ENCODE measurements at places on chromosomes 11 and 22.

- H3K27me3 ChIP-seq = no peaks in the 10 kb centered on the region
- peaks cover 31% of the 10 kb centered on the region for H3K4me1 ChIP-seq
- H3K27ac ChIP-seq = peak overlapping the region; percentile 92
- peak overlapping the region; percentile 89 for H3K4me3 ChIP-seq
- DNase-seq = no peak
- H3K36me3 ChIP-seq = peaks cover 4% of the 10 kb centered on the region
Measured at GRCh38 chr11:108122166-108122628, 830 bp downstream of the ACAT1 start.

DNA sequence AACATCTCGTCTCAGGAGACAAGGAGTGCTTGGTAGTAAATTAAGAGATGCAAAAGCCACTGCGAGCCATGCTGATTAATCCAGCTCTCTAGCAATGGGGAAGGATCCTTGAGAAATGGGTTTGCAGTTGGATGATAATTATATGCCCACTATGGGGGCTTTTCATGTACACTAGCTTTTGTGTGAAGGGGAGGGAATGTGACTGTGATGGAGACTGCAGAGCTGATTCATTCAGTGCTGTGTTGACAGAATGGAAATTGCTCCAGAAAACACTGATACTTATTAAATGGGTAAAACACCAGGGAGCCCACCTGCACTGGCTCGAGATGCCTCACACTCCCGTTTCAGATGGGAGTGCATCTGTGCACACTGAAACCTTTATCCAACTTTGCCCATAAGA, 37.0 kb upstream of the KIRREL3 start:
- H3K36me3 ChIP-seq = no peaks in the 10 kb centered on the region
- DNase-seq = no peak
- no peak overlapping the region for H3K27ac ChIP-seq
- H3K27me3 ChIP-seq = peaks cover 10% of the 10 kb centered on the region

- H3K4me1 ChIP-seq = peaks cover 49% of the 10 kb centered on the region
- H3K27me3 ChIP-seq = no peaks in the 10 kb centered on the region
- peak within 1 kb of the TSS; percentile 99 for H3K27ac ChIP-seq
- DNase-seq = no peak
Measured at GRCh38 chr11:5684646-5685362, at the start of gene TRIM5. TRIM5 (minus strand) TSS chr11:5685074; CDS start chr11:5680177, 4,897 bp downstream.

DNA sequence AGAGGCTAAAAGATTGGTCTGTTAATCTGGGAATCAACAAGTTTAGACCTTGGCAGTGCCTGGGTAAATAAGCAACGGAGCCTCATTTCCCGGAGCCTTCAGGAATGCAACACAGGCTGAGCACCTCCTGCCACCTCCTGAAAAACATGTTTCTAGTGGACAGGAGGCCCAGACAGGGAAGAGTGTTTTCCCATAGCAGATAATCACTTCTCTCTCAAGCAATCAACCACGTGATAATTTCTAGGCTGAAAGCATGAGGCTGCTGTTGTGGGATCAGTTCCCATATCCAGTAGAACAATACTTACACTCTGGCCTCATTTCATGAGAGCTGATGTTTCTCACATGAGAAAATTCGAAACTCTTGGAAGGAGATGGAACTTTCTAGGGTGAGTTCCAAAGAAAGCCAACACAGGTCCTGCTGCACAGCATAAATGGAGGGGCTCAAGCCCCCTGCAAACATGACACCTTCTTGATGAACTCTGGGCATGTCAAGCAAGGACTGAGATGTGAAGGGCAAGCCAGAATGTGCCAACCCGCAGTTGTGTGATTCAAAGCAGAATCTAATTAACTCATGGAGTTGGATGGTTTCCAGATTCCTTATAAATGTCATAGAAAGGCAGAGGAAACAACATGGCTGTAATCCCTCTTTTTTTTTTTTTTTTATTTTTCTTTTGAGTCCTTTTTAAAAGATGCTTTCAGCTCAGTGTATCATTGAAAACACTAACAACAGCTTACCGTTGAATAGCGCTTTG, 228.5 kb upstream of the SESN3 start:
- no peak overlapping the region for H3K27ac ChIP-seq
- no peak for DNase-seq
- H3K4me3 ChIP-seq = no peak overlapping the region
- no peaks in the 10 kb centered on the region for H3K27me3 ChIP-seq
- peaks cover 5% of the 10 kb centered on the region for H3K4me1 ChIP-seq
- H3K36me3 ChIP-seq = peaks cover 2% of the 10 kb centered on the region

DNA sequence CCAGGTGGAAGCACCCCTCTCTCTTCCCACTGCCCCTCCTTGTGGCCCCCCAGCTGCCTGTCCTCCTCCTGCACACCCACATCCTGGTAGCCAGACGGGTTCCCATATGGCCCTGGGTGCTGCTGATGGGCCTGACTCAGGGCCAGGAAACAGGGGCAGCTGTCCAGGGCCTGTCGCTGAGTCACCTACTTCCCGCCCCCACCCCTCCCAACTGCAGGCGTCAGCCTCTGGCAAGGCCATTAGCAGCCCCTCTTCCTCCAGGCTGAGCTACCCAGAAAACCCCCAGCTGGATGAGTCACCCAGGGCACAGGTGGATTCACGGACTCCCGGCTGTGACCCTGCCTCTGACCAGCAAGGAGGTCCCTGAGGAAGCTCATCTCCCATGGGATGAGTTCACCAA, 6.9 kb upstream of the GAL start:
- no peak overlapping the region for H3K27ac ChIP-seq
- no peak overlapping the region for H3K4me3 ChIP-seq
- H3K27me3 ChIP-seq = peaks cover 10% of the 10 kb centered on the region
- peak; percentile 38 for DNase-seq

- no peak overlapping the region for H3K4me3 ChIP-seq
- no peaks in the 10 kb centered on the region for H3K36me3 ChIP-seq
- H3K27ac ChIP-seq = no peak overlapping the region
Measured at GRCh38 chr11:93545566-93545965, 2.4 kb upstream of the SMCO4 start.

- peaks cover 45% of the 10 kb centered on the region for H3K4me1 ChIP-seq
- no peaks in the 10 kb centered on the region for H3K27me3 ChIP-seq
- H3K36me3 ChIP-seq = no peaks in the 10 kb centered on the region
- DNase-seq = no peak
Measured at GRCh38 chr11:128226106-128226716, 361.1 kb downstream of the ETS1 start.

GRCh38 chr22:43747877-43748276, 64.2 kb downstream of the EFCAB6 start:
- H3K4me3 ChIP-seq = no peak overlapping the region
- peaks cover 3% of the 10 kb centered on the region for H3K36me3 ChIP-seq
- H3K27me3 ChIP-seq = peaks cover 47% of the 10 kb centered on the region
- no peak overlapping the region for H3K27ac ChIP-seq

GRCh38 chr22:27580311-27580897, 221.2 kb downstream of the MN1 start:
- peaks cover 50% of the 10 kb centered on the region for H3K4me1 ChIP-seq
- DNase-seq = no peak
- H3K36me3 ChIP-seq = no peaks in the 10 kb centered on the region
- no peaks in the 10 kb centered on the region for H3K27me3 ChIP-seq
- no peak overlapping the region for H3K4me3 ChIP-seq
- H3K27ac ChIP-seq = no peak overlapping the region

DNA sequence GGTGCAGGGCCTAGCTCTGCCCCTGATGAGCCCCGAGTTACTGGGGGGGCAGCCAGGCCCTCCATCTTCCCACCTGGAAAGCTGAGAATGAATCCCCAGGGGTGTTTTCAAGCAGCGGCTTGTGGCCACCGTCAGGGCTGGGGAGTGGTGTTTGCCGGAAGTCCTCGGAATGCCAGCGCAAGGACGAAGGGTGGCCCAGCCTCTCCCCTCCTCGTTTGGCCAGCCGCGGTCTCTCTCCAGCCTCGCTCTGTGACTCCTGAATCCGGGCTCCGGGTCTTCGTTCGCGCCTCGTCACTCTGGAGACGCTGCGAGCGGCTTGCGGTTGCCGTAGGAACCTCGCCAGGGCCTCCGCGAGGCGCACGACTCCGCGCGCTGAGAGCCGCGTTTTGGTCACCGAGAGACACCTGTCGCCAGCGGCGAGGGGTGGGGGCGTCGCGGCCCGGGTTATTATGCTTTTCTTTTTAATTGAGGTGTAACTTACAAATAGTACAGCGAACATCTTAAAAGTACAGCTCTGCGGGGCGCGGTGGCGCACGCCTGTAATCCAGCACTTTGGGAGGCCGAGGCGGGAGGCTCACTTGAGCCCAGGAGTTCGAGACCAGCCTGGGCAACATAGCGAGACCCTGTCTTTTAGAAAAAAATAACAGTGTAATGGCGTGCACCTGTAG, 6.3 kb upstream of the KDELR3 start:
- H3K27me3 ChIP-seq = peaks cover 21% of the 10 kb centered on the region
- H3K4me1 ChIP-seq = peaks cover 9% of the 10 kb centered on the region
- peak; percentile 90 for DNase-seq
- H3K4me3 ChIP-seq = peak overlapping the region; percentile 65

GRCh38 chr11:82724026-82724425, 9.6 kb downstream of the FAM181B start:
- DNase-seq = no peak
- H3K27ac ChIP-seq = no peak overlapping the region
- peaks cover 11% of the 10 kb centered on the region for H3K27me3 ChIP-seq
- no peaks in the 10 kb centered on the region for H3K36me3 ChIP-seq

GRCh38 chr11:60305906-60306619, 21.0 kb upstream of the MS4A6E start:
- no peaks in the 10 kb centered on the region for H3K36me3 ChIP-seq
- H3K4me1 ChIP-seq = peaks cover 21% of the 10 kb centered on the region
- DNase-seq = no peak
- H3K27ac ChIP-seq = peak overlapping the region; percentile 89
- no peaks in the 10 kb centered on the region for H3K27me3 ChIP-seq
- H3K4me3 ChIP-seq = no peak overlapping the region

GRCh38 chr11:12901272-12901671, 107.8 kb upstream of the RASSF10 start:
- H3K27ac ChIP-seq = no peak overlapping the region
- H3K36me3 ChIP-seq = peaks cover 15% of the 10 kb centered on the region
- no peak overlapping the region for H3K4me3 ChIP-seq
- H3K4me1 ChIP-seq = peaks cover 31% of the 10 kb centered on the region
- no peak for DNase-seq

DNA sequence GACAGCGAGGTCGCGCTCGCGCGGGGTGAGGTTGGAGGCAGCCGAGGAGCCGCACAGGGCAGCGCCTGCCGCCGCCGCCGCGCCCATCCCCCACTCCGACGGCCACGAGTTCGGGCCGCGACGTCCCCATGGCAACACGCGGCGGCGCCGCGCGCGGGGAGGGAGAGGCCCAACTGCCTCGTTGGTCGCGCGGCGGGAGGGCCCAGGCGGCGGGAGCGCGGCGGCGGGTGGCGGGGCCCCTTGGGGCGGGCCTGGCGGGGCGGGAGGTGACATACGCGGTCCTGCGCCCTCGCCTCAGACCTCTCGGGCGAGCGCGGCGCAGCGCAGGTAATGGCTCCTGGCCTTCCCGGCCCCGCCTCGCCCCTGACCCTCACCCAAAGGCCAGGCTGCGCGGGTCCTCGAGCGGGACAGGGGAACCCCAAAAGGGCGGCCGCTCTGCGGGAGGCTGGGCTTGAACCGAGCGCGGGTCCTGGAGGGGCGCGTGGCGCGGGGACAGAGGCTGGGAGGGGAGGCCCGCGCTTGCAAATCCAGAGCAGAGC, at the start of gene DEUP1:
Gene DEUP1 (plus strand): TSS at position 297 of the 539 bp plus-strand sequence. CDS start 1,518 bp downstream, outside the sequence.
- H3K36me3 ChIP-seq = no peaks in the 10 kb centered on the region
- peaks cover 31% of the 10 kb centered on the region for H3K27me3 ChIP-seq
- peaks cover 9% of the 10 kb centered on the region for H3K4me1 ChIP-seq
- H3K4me3 ChIP-seq = peak within 1 kb of the TSS; percentile 77
- DNase-seq = peak; percentile 83

DNA sequence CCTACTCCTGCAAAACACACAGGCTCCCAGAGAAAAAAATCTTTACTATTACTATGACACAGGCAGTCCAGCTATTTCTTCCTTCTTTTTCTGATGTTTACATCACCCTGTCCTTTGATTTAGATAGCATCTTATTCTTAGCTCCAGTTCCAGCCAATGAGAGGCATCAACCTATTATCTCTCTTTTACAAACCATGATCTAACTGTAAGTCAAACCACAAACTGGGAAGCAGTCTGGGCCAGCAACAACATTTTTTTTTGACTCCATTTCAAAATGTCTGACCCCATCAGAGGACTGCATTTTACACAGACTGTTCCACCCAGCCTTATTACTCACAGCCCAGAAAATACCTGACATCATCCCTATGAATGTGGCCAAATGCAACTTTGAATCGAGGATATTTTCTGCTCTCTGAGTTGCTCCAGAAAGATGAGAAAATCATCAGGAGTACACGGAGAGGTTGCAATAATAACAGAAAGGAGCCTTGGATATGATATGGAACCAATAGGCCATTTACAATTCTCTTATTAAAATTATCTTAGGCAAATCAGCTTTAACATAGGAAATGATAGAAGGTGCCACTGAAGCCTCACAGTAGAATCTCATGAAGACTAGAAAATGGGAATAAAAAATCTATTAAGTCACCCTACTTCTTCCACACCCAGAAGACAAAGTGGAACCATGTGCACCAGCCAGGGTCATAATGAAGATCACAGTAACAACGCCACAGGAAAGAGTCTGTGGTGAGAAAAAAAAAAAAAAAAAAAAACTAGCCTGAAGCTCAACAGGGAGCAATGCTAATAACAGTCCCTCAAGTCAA, 21.2 kb downstream of the TBRG1 start:
- DNase-seq = no peak
- H3K27ac ChIP-seq = peak overlapping the region; percentile 99
- peak overlapping the region; percentile 34 for H3K4me3 ChIP-seq
- no peaks in the 10 kb centered on the region for H3K27me3 ChIP-seq

DNA sequence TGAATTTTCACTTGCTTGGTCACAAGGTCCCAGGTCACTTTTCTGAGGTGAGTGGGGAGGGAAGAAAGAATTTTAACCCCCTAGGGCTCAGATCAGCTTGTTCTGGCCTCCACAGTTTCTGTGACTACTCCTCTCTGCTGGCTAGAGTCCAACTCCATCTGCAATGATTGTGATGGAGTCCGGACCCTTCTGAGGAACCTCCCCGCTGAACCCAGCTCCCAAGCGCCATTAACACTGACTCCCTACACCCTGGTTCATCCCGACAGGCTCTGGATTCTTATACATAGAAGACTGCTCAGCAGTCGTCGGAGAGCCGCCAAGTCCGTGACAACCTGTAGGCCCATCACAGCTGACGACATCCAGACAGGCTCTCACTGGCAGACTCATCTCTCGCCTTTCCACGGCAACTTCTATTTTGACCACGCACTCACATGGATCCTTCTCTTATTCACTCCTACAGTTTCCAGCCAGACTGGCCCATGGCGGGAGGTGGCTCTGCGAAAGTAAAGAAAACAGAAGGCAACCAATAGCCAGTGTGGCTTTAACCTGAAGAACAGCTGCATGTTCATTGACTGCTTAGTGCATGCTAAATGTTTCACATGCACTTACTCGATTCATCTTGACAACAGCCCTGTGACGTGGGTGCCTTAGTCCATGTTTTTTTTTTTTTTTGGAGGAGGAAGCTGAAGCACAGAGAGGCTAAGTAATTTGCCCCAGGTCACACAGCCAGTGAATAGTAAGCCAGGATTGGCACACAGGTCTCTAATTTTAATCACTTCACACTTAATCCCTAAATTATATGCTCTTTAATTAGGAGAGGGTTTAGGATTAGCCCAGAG, 68.0 kb upstream of the PRDM11 start:
- DNase-seq = no peak
- peak overlapping the region; percentile 36 for H3K27ac ChIP-seq
- H3K4me1 ChIP-seq = peaks cover 12% of the 10 kb centered on the region
- H3K4me3 ChIP-seq = no peak overlapping the region
- H3K27me3 ChIP-seq = peaks cover 3% of the 10 kb centered on the region

- H3K27me3 ChIP-seq = peaks cover 25% of the 10 kb centered on the region
- no peaks in the 10 kb centered on the region for H3K36me3 ChIP-seq
- no peak overlapping the region for H3K27ac ChIP-seq
- DNase-seq = no peak
- H3K4me3 ChIP-seq = no peak overlapping the region
Measured at GRCh38 chr11:117931971-117932370, 2.8 kb upstream of the TMPRSS13 start.
